ENCODE measurements at places on chromosomes 5 and 9.

DNA sequence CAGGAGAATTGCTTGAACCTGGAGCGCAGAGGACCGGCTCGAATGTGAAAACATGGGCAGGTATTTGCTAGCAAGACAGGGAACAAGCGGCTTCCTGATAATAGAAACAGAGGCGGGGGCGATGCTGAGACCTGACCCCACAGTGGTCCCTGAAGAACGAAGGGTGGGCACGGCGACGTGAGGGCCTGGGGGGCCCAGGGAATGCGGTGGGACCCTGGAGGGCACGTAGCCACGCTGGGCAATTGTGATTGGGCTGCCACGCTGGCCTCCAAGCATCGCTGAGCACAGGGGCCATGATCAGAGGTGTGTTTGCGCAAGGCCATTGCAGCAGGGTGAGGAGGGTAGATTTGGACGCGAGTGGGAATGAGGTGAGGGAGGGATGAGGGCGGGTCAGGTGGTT, 30.7 kb downstream of the MED10 start:
- no peak for DNase-seq

GRCh38 chr9:135169709-135170226, 82.3 kb downstream of the OLFM1 start:
- DNase-seq = no peak

DNA sequence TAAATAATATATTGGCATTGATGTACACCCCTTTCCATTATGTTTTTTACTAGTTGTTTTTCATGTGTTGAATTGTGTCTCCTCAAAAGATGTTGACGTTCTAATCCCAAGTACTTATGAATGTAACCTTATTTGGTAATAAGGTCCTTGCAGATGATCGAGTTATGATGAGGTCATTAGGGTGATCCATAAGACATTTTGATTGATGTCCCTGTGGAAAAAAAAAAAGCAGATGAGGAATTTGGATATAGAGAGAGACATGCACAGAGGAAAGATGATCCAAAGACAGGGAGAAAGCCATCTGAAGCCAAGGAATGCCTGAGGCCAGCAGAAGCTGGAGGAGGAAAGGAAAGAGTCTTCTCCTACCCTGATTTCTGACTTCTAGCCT, 632.7 kb downstream of the TLR4 start:
- no peak for DNase-seq

DNA sequence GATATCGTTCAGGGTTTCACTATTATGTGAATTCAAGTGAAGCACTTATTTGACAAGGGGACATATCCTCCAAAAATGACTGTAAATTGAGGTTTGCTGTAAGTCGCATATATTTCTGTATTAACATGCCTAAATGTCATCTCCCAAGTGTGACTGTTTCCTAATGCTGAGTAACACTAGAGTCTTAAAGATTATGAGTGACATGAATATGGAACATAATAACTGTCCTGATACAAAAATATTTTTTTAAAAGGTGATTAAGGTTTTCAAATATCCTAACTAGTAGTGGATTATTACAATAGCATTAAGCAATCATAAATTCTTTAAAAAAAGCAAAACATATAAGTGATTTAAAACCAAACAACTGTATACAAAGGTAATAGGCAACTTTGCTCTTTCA, 3.6 kb downstream of the NFIB start:
- no peak for DNase-seq

DNA sequence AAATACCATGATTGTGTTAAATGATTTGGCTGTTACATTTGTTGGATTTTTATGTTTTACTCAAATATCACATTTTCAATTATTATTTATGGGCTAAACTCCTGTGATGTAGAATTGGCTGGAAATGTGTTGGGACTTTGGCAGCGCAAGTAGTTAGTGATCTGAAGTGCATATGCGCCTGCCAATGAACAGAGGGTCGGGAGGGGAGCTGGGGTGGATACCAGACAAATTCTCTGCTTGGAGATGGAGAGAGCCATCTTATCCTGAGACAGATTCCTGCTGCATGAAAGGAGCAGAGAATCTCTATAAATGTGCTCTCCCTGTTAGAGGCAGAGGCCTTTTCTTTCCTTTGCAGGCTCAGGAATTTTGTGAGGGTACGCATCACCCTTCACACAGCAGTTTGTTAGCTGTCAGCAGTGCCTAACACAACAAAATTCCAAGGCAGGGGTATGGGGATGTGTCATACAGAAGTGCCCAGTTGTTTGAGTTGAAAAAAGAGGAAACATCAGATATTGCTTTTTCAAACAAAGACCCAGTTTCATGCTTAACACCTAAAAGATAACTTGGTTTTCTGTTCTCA, 489.1 kb downstream of the CSNK1G3 start:
- DNase-seq = no peak

- no peak for DNase-seq
These were observed at the start of gene KCNN2 for GRCh38 chr5:114361724-114362196. TSS of gene KCNN2 (plus strand) at chr5:114362070. CDS start at chr5:114362140, 70 bp downstream.

DNA sequence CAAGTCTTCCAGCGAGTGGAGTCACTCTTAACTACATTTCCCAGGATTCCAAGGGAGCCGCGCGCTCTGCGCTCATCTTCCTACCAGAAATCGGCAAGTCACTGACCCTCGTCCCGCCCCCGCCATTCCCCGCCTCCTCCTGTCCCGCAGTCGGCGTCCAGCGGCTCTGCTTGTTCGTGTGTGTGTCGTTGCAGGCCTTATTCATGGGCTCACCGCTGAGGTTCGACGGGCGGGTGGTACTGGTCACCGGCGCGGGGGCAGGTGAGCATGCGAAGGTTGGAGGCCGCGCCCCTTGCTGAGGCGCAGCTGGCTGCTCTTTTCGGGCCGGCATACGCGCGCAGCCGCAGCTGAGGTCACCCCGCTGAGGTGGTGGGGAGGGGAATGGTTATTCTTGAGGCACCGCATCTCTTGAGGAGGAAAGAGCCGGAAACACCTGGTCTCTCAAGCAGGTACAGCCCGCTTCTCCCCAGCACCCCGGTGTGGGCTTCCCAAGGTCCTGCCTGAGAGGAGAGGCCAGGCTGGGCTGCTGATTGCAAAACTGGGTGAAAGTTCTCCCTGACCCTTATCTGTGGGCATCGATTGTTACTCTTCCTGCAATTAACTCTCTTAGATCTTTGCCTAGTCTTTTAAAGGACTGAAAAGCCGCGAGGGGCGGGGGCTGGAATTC, at the start of gene HSD17B4:
Gene HSD17B4 (plus strand): TSS at position 125 of the 667 bp plus-strand sequence. CDS start 79 bp downstream, at position 204.
- DNase-seq = peak; percentile 60

- DNase-seq = no peak
These were observed 259.2 kb downstream of the ARRDC3 start for GRCh38 chr5:91123901-91124300.

DNA sequence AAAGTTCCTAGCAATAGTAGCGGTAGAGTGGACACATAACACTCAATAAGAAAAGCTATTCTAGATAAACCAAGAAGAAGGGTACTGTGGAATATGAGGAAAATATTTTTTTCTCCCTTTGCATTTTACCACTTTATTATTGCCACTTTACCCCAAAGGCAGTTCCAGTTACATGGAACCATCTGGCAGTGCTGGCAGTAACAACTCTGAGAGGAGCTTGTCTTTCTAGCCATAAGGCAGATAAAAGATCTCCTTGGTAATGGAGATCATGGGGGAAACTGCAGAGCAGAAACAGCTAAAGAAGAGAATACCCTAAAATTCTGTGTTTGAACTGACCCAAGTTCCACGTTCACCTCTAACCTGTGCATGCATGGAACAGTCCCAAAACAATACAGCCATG, 38.5 kb downstream of the UBTD2 start:
- DNase-seq = no peak

DNA sequence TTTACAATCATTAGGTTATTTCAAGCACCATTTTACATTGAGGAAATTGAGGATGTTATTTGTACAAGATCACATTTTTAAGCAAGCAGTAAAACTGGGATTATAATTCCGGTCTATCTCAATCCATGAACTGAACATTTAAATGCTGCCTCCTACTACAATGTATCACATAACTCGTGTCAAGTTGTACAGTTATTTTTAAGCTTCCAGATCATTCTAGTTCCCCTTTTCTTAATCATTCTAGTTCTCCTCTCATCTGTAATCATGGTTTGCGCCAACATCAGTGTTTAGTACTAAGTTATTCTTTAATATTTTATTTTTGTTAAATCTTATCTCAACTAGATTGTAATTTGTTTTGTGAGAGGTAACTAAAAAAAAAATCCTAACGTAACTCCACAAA, 2.4 kb upstream of the UHRF2 start:
- no peak for DNase-seq

- no peak for DNase-seq
These were observed 24.9 kb upstream of the ELAVL2 start for GRCh38 chr9:23850690-23851629.

- DNase-seq = no peak
These were observed 105.9 kb upstream of the PRLR start for GRCh38 chr5:35336230-35336629.
